ENCODE measurements at places on chromosomes 3 and 15. TPM values are rescaled to one million over a fixed set of nuclear protein-coding genes. Genes with fewer than 3 reads are reported as not detected.

SLC28A2 gene
- total RNA-seq, result not detected

CCNB2 gene
- total RNA-seq, result 2.8 TPM

GRCh38 chr15:25641361-25641760, 202.5 kb upstream of the UBE3A start:
- DNase-seq, result no peak

- peak; percentile 25 for DNase-seq
These were observed 53.0 kb downstream of the ZNF148 start for GRCh38 chr3:125322166-125322565.

GRCh38 chr15:80769829-80770705, 9.1 kb upstream of the CEMIP start:
- DNase-seq, result no peak

- no peak for DNase-seq
These were observed 672.5 kb downstream of the NSUN3 start for GRCh38 chr3:94735354-94735753.

GRCh38 chr3:196397941-196398340, 34.3 kb downstream of the UBXN7 start:
- no peak for DNase-seq

All from mammary epithelial cell (primary cell).